ENCODE measurements at places on chromosomes 16 and 17. TPM values are rescaled to one million over a fixed set of nuclear protein-coding genes. Genes with fewer than 3 reads are reported as not detected.

BICDL2 gene
- total RNA-seq, result 0.20 TPM

SLFN14 gene
- total RNA-seq, result not detected

MPV17L gene
- total RNA-seq, result not detected

DNA sequence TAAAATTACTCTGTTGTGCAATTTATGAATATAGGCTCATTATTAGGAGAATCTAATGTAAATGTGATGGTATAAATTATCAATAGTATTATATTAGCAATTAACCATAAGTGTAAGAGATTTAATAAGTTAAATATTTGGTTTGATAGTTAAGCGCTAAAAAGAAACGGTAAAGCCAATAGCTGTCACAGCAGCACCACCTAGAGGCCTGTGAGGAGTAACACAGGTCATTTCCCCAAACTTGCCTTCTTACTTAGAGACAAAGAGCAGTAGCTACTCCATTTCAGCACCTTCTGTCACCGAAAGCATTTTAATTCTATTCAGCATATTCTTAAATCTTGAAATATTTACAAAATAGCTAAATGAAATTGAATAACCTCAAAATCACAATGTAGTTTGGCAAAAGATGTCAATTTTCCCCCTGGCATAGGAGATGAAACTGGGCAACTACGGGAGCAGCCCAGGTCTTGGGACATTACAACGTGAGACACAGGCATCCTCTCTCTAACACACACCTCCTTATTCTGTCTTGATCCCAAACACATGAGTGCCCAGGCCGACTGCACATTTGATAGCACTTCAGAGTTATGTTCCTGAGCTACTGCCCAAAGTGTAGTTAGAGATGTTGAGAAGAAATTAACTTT, 14.3 kb upstream of the DYNLRB2 start:
- peaks cover 4% of the 10 kb centered on the region for H3K27me3 ChIP-seq
- H3K4me3 ChIP-seq, result no peak overlapping the region
- DNase-seq, result peak; percentile 77
- H3K4me1 ChIP-seq, result peaks cover 13% of the 10 kb centered on the region

ZNF821 gene
- total RNA-seq, result 7.1 TPM

CTRB1 gene
- not detected for total RNA-seq

AXIN1 gene
- 25.5 TPM for total RNA-seq

All from activated CD4-positive, alpha-beta T cell treated with anti-CD3 and anti-CD28 coated beads, Interleukin-2, amount 10 ng/mL, durations not matched to agents 7 days and 5 days (primary cell).